ENCODE measurements at places on chromosomes 1 and 21. TPM values are rescaled to one million over a fixed set of nuclear protein-coding genes. Genes with fewer than 3 reads are reported as not detected.

DNA sequence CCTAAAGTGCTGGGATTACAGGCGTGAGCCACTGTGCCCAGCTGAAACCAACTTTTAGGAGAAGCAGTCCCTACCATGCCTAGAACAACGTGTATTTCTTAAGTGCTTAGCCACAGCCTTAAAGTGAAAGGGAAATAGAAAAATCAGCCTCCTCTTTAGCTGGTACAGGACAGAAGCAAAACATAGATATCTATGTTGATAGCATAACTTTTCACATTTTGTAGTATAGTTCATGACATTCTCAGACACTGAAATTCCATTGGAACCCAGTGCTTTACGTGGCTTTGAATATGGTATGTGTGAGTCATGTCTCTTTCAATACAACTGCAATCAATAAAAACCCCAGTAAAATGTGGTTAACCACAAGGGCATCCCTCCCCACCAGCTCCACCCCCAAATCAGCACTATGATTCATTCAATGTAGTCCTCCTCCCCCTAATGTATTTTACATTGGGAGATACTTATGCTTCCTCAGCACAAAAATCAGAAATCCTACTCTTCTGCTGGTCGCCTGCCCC lies 32.1 kb downstream of the TGFB2 start:
- peaks cover 22% of the 10 kb centered on the region for H3K27me3 ChIP-seq
- no peaks in the 10 kb centered on the region for H3K36me3 ChIP-seq
- no peak overlapping the region for H3K27ac ChIP-seq

- no peaks in the 10 kb centered on the region for H3K36me3 ChIP-seq
- peaks cover under 1% of the 10 kb centered on the region for H3K4me1 ChIP-seq
- H3K4me3 ChIP-seq, result no peak overlapping the region
- H3K27ac ChIP-seq, result no peak overlapping the region
- H3K27me3 ChIP-seq, result no peaks in the 10 kb centered on the region
These were observed 117.3 kb downstream of the UCHL5 start for GRCh38 chr1:192941722-192942411.

DNA sequence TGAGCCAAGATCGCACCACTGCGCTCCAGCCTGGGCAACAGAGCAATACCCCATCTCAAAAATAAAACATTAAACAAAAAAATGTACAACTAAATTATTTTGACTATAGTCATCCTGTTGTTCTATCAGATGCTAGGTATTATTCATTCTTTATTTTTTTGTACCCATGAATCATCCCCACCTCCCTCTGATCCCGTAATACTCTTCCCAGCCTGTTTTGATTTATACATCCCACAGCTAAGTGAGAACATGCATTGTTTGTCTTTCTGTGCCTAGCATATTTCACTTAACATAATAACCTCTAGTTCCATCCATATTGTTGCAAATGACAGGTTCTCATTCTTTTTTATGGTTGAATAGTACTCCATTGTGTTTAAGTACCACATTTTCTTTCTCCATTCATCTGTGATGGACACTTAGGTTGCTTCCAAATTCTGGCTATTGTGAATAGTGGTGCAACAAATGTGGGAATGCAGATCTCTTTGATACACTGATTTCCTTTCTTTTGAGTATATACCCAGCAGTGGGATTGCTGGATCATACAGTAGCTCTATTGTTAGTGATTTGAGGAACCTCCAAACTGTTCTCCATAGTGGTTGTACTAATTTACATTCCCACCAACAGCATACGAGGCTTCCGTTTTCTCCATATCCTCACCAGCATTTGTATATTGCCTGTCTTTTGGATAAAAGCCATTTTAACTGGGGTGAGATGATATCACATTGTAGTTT lies 84.4 kb downstream of the MACF1 start:
- H3K27ac ChIP-seq, result no peak overlapping the region
- H3K36me3 ChIP-seq, result peaks cover 78% of the 10 kb centered on the region
- no peak overlapping the region for H3K4me3 ChIP-seq
- H3K27me3 ChIP-seq, result no peaks in the 10 kb centered on the region
- no peaks in the 10 kb centered on the region for H3K4me1 ChIP-seq
- no peak for DNase-seq

PEX10 gene
- 10.3 TPM for total RNA-seq

PDZK1 gene
- 0.34 TPM for total RNA-seq

- H3K4me1 ChIP-seq, result peaks cover 6% of the 10 kb centered on the region
- no peaks in the 10 kb centered on the region for H3K36me3 ChIP-seq
- peaks cover 21% of the 10 kb centered on the region for H3K27me3 ChIP-seq
- no peak overlapping the region for H3K4me3 ChIP-seq
- DNase-seq, result no peak
These were observed 10.5 kb upstream of the LMO4 start for GRCh38 chr1:87318056-87318650.

DNA sequence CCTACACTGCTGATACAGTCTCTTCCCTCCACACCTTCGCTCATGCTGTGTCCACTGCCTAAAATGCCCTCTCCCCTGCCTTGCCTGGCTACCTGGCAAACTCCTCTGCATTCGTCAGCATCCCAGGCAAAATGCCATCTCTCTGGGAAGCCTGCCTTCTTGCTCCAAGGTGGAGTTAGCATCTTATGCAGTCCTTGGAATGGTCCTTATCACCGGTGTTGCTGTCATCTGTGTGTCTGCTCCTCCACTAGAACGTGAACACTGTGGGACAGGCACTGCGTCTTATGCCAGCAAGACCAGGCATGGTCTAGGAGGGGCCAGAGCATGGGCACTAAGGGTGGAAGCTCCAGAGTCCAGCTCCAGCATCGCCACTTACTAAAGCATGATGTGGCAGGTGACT lies 211.8 kb downstream of the MATN1 start:
- no peaks in the 10 kb centered on the region for H3K36me3 ChIP-seq
- H3K4me1 ChIP-seq, result no peaks in the 10 kb centered on the region
- H3K27me3 ChIP-seq, result no peaks in the 10 kb centered on the region
- H3K4me3 ChIP-seq, result no peak overlapping the region
- no peak overlapping the region for H3K27ac ChIP-seq

Measured in activated CD8-positive, alpha-beta T cell treated with anti-CD3 and anti-CD28 coated beads, Interleukin-2, amount 10 ng/mL, durations not matched to agents 7 days and 5 days (primary cell).